ENCODE measurements at places on chromosomes 12 and 14.

DNA sequence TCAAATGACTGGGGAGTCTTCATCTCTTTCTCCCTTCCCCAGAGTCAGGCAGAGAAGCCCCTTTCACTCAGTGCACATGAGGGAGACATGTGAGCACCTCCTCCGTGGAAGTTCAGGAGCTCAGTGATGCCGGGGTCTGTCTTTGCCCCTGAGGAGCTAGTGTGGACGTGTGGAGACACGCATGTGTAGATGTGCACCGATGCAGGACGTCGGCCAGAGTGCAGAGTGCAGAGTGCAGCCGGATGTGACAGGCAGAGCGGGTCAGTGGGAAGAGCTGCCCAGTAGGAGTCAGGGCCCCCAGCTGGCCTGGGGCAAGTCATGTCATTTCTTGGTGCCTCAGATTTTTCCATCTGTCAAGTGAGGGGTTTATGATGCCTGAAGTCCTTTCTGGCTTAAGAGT, 20.7 kb downstream of the TSPAN9 start:
- DNase-seq = no peak

- DNase-seq = no peak
These were observed 624.8 kb upstream of the TMEM132C start for GRCh38 chr12:127642208-127642607.

- DNase-seq = no peak
These were observed 15.5 kb downstream of the SYT1 start for GRCh38 chr12:78880078-78880477.

DNA sequence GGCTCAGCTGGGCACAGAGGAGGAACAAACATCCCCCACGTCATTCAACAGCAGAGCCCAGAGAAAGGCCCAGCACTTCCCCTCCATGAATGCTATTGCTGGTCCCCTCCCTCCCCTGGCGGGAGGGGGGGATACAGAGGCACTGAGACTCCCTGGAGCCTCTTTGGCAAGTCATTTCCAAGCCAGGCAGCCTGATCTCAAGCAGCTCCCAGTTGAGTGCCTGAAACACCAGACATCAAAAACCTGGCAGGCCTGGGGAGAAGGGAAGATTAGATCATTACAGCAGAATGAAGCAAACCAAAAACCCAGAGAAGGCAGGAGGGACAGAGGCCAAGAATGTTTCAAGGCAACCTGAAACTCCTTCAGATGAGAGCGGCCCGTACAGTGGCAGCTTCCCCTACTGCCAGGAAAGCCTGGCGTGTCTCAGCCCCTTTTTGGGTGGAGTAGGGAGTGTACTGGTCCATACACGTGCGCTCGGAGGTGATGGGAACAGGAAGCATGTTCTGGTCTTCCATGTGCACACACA, 92.1 kb downstream of the LRRC74A start:
- no peak for DNase-seq

DNA sequence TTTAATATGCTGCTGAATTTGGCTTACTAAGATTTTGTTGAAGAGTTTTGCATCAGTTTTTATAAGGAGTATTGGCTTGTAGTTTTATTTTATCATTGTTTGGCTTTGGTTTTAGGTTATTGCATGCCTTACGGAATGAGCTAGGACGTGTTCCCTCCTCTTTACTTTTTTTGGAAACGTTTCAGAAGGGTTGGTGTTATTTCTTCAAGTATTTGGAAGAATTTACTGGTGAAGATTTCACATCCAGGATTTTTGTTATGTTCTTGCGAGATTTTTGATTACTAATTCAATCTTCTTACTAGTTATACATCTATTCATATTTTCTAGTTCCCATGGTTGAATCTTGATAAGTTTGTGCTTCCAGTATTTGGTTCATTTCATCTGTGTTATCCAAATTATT, 823.2 kb downstream of the SLC6A15 start:
- DNase-seq = no peak

DNA sequence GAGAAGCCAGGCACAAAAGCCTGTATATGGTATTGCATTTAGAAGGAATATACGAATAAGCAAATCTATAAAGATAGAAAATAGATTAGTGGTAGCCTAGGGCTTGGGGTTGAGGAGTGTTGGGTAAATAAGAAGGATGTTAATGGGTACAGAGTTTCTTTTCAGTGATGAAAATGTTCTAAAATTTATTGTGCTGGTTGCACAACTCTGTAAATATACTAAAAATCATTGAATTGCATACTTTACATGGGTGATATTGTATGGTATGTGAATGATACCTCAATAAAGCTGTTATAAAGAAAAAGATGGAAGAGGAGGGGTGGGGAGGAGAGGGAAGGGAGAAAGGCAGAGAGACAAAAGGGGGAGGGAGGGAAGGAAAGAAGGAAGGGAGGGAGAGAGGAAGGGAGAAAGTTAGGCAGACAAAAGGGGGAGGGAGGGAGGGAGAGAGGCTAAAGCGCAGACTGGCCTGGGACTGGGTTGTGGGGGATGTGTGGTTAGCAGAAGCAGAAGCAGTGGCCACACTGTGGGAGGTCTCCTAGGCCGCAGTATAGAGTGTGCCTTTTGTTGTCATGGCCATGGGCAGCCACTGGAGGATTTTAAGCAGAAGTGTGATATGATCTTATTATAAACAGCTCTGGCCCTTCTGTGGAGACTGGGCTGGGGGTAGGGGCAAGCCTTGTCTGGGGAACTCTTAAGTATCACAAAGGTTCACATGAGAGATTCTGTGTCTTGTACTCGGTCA, 73.6 kb upstream of the ELK3 start:
- DNase-seq = no peak

- no peak for DNase-seq
These were observed 130.8 kb downstream of the RTN1 start for GRCh38 chr14:59739794-59740193.

DNA sequence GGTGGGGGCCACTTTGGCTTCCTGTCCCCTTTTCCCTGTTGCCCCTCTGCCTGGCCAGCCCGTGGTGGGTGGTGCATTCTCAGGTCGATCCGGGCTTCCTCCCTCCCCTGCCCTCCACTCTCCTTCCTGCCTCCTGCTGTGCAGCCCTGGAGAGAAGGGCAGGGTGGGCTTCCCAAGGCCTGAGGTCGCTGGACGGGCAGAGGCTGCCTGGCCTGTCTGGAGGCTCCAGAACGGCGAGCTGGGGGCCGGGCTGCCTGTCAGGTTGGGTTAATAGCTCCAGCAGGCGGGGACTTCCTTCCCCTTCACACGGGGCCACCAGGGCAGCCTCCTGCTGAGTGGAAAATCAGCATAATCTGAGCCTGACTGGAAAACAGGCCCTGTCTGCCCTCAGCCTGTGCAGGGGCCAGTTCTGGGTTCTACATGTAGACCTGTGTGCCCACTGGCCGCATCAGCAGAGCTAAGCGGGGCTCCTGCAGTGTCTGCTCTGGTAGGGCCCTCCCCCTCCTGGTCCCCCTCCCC, 11.3 kb downstream of the KIF26A start:
- DNase-seq = no peak

- DNase-seq = no peak
These were observed 407.3 kb downstream of the AEBP2 start for GRCh38 chr12:19846574-19846973.

DNA sequence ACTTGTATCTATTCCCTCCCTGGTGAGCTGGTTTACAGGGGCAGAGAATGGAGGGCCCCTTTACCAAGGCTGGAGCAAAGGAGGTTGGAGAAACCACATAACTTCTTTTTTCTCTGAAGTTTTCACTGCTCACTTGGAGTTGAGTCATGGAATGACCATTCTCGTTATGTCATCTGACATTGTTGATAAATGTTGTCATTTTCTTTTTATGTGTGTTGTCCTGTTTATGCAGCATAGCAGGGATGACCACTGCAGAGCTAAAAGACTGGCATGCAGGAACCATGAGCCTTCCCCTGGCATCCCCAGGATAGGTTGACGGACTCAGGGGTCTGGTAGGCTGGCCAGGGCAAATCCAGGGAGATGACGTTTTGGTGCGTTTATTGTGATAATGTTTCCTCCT, 256.8 kb upstream of the DDHD1 start:
- DNase-seq = no peak

DNA sequence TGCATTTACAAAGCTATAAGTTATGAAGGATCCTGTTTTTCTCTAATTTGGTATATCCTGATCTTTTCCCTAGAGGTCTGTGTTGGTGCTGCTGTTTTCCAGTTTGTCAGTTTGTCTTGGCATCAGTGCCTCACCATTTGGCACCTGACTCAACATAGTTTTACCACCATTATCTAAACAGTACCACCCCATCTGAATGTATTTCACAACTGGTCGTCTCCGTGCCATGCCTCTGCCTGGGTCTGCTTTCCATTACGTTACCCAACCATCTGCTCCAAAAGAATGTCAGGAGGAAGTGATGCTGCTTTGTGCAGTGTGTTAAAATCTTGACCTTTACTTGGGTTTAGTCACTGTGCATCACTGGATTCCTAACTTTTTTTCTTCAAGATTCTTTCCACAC, 129.3 kb upstream of the RASSF8 start:
- no peak for DNase-seq

- DNase-seq = peak; percentile 43
These were observed 41.9 kb downstream of the PSMA6 start for GRCh38 chr14:35333797-35334743.

GRCh38 chr12:30106204-30106965, 322.6 kb upstream of the TMTC1 start:
- DNase-seq = no peak

DNA sequence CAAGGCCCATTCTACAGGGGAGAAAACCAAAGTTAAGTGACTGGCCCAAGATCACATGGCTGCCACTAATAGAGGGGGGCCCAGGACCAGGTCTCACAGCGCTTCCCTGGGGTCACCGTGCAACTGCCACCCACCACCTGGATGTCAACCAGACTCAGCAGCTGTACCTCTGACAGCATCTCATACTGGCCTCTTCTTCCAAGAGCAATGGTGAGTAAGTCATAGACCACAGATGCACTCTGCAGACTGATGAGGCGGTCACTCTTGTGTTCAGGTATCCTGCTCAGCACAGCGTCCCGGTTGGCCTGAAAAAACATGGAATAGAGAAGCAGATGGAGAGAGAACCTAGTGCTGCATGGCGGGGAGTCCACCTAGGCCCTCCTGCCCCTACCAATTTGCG, 139.9 kb downstream of the TTC7B start:
- DNase-seq = no peak

DNA sequence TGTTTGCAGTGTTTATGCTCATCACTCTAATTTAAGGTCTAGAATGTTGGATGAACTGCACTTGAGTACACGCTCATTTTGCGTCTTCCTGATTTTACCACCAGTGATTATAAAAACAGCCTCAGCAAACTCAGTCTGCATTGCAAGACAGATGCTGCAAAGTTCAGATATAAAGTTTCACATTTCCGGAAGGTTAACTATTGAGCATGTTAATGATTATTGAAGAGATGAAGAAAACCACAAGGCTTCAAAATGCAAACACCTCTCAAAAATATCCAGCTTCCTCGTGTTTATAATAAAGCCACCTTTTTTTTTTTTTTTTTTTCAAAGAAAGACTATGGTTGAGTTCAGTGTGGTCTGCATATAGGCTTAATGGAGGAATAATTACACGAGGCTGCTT, 92.1 kb upstream of the BMP4 start:
- no peak for DNase-seq

- DNase-seq = no peak
These were observed 72.4 kb downstream of the BICD1 start for GRCh38 chr12:32179011-32179395.

DNA sequence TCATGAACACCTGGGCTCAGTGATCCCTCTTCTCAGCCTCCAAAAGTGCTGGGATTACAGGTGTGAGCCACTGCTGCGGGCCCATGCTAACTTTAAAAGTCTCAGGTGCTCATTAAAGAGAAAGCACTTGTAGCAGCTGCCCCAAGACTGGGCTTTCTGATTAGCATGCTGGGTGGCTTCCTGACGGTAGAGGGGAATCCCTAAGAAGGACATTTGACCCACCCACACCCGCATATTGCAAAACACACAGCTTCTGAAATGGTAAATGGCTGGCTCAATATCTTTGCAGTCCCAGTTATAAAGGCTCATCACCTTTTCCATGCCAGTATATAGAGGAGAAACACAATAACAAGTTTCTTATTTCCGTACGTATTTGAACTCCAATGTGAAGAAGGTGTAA, 19.3 kb upstream of the BICD1 start:
- no peak for DNase-seq

DNA sequence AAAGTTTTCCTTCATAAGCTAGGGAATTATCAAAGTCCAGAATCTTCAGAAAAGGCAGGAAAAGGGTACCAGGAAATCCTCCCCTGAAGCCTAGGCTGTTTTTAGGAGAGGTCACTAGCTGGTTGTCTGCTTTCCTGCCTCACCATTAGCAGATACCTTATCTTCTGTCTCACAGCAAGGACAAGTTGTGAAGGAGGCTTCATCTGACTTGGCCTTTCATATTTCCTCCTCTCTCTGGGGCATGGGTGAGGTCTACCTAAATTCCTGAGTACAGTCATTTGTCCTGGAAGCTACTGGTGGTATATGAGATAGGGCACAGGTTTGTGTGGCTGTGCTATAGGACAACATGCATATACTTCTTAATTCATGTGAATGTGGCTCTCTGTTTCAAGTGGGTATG, 2.3 kb downstream of the FOXJ2 start:
- no peak for DNase-seq

DNA sequence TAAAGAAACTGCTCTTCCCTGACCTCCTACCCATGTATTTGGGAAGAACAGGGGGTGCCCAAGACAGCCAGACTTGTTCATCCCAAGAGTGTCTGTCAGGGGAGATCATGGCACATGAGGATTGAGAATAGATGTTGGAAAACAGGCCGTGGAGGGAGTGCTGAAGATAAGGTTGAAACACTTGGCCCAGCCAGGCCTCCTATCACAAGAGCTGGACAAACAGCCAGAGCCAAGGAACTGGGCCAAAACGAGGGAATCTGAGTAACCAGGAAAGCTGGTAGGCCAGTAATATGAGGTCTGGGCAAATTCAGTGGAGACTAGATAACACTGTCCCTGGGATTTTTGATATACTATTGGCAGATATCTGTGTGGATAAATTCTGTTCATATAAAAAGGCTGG, 161.7 kb downstream of the TMX1 start:
- no peak for DNase-seq

GRCh38 chr12:31780096-31780495, 51.3 kb upstream of the AMN1 start:
- DNase-seq = no peak

DNA sequence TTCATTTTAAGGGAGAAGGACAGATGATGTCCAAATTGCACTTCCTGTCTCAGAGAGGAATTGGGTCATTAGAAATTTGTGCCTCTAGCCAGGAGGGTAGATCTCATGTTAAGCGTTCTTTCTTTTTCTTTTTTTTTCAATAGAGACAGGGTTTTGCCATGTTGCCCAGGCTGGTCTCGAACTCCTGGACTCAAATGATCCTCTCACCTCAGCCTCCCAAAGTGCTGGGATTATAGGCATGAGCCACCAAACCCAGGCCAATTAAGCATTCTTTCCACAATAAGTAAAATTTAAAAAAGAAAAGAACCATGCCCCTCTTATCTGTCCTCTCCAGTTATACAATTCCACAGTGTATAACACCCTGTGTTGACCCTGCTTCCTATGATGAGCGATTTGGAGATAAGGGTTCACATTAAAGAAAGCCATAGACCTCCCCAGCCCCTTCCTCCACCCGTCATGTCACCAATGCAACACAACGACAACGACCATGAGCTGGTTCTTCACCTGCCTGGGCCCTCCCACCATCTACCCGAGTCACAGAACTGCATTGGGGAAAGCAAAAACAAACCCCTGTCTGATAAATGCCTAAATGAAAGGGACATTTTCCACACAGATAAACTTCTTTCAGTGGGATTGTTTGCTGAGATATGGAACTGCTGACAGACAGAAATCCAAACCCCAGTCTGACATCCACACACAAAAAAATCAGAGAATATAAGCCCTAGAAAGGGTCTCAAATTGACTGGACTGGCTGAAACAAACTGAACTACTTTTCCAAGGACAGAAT, 37.3 kb downstream of the SSH1 start:
- no peak for DNase-seq
